ENCODE measurements at places on chromosomes 3 and 15.

GRCh38 chr3:71247958-71248335, 335.6 kb downstream of the FOXP1 start:
- H3K36me3 ChIP-seq, result peaks cover 13% of the 10 kb centered on the region
- no peak for DNase-seq
- H3K4me3 ChIP-seq, result no peak overlapping the region
- peak overlapping the region; percentile 89 for H3K27ac ChIP-seq
- peaks cover 59% of the 10 kb centered on the region for H3K4me1 ChIP-seq

- no peaks in the 10 kb centered on the region for H3K4me1 ChIP-seq
- no peak for DNase-seq
- H3K4me3 ChIP-seq, result no peak overlapping the region
- no peaks in the 10 kb centered on the region for H3K27me3 ChIP-seq
- no peak overlapping the region for H3K27ac ChIP-seq
These were observed 479.1 kb downstream of the ZBBX start for GRCh38 chr3:166900866-166901577.

DNA sequence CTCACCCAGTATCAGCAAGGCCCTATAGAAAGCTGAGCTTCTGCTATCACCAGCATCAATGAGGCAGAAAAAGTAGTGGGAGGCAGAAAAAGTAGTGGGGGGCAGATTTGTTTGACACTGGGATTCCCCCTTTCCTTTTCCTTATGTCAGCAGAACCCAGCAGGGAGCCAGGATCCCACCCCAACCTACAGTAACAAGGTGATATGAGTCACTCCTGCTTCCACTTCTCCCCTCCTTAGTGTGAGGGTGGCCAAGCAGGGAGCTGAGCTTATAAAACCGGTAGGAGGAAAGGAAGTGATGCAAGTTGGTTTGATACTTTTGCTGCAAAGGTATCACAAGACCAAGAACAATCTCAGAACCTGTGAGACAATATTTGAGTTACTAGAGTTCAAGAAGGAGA, 128.7 kb downstream of the SCAPER start:
- H3K4me1 ChIP-seq, result no peaks in the 10 kb centered on the region
- no peak for DNase-seq
- no peaks in the 10 kb centered on the region for H3K27me3 ChIP-seq
- no peak overlapping the region for H3K27ac ChIP-seq
- no peaks in the 10 kb centered on the region for H3K36me3 ChIP-seq

DNA sequence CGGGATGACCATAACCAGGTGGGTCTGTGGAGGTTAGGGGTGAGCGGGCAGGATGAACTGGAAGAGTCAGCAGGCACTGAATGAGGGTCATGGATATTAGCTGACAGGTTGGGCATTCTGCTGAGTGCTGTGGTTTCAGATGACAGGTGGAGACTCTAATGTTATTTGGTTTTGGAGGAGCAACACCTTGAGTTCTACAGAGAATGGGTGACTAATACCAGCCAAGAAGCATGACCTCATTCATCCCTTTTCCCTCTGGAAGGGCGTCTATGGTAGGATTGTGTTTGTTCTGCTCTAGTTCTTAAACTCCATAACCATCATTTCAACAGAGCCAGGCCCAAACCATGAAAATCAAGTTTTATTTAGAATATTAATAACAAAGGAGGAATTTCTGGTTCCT, 550.7 kb upstream of the LMCD1 start:
- H3K27me3 ChIP-seq, result no peaks in the 10 kb centered on the region
- H3K4me1 ChIP-seq, result no peaks in the 10 kb centered on the region
- DNase-seq, result no peak
- peaks cover 5% of the 10 kb centered on the region for H3K36me3 ChIP-seq

DNA sequence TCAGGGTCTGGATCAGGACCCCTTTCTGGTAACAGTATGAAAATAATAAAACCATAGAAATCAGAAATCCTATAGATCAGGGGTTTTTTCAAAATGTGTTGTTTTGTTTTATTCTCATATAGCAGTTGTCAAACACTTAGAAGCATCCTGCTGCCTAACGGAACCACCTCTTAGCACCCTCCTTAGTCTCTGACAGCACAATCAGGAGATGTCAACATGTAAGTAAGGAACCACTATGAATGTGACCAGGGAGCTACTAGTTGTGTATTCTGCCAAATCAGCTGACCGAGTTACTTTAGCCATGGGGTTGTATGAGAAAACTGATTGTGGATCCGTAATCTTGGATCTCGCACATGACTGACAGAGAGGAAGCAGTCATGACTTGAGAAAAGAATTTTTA, 22.2 kb downstream of the CCDC39 start:
- no peaks in the 10 kb centered on the region for H3K27me3 ChIP-seq
- H3K4me3 ChIP-seq, result no peak overlapping the region
- H3K27ac ChIP-seq, result no peak overlapping the region
- H3K4me1 ChIP-seq, result peaks cover 7% of the 10 kb centered on the region

DNA sequence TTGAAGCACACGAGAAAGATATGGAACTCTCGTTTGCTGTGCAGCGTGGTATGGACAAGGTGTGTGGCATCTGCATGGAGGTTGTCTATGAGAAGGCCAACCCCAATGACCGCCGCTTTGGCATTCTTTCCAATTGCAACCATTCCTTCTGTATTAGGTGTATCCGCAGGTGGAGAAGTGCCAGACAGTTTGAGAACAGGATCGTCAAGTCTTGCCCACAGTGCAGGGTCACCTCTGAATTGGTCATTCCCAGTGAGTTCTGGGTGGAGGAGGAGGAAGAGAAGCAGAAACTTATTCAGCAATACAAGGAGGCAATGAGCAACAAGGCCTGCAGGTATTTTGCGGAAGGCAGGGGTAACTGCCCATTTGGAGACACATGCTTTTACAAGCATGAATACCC, 1.2 kb downstream of the MKRN3 start:
- H3K27ac ChIP-seq, result no peak overlapping the region
- no peaks in the 10 kb centered on the region for H3K27me3 ChIP-seq
- no peaks in the 10 kb centered on the region for H3K36me3 ChIP-seq
- no peak overlapping the region for H3K4me3 ChIP-seq
